NCI-H524 (cell line): ENCODE measurements at places on chromosomes 12 and 14.

DNA sequence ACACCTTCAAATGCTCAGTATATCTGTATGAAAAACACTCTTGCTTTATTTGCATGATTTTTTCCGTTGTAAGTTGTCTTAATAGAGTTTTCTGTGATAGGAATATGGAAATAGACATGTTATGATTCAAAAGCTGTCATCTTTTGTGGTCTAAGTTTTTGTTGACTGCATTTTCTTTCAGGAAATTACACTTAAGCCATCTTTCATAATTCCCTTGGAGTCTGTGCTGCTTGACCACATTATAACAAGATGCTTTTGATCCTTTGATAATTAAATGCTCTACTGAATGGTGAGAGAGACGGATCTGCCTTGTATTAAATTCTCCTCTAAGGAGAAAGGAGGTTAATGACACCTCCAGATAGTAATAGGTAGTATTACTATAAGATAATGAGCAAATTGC lies 272.8 kb upstream of the DAAM1 start:
- no peak for DNase-seq

- peak; percentile 95 for DNase-seq
Measured at GRCh38 chr12:7374423-7375144, 69.4 kb downstream of the CD163L1 start.

GRCh38 chr12:47754881-47755280 lies 3.8 kb downstream of the RAPGEF3 start:
- no peak for DNase-seq

DNA sequence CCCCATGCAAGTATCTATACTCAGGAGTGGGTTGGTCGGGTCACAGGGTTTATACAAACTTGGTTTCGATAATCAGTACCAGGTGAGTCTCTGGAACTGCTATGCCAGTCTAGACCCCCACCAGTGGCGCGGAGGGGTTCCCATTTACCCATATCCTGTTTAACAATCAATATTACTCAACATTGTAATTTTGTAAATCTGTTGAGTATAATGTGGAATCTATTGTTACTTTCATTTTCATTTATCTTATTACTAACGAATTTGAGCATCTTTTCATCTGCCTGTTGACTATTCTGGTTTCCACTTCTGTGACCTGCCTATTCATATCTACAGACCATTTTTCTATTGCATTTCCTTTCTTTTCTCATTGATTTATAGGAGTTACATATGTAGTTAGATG lies 275.2 kb upstream of the CRY1 start:
- no peak for DNase-seq

DNA sequence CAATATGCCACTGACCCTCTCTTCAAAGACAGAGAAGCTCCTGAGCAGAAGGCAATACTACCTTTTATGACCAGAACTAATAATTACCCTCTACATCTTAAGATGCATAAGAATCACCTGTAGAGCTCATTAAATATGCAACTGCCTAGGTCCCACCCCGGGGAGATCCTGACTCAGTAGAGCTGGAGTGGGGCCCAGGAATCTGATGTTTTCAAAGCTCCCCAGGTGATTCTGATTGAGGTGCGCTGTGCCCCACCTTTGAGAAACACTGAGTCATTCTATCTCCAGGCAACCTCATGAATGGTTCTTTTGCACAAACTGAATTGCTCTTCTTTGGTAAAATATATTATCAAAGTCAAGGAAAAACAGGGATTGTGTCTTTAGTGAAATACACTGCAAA lies 149.3 kb upstream of the BMP4 start:
- DNase-seq: no peak
